ENCODE measurements at places on chromosomes 4 and X. TPM values are rescaled to one million over a fixed set of nuclear protein-coding genes. Genes with fewer than 3 reads are reported as not detected.

GRCh38 chr4:28744066-28744465 is 1883.4 kb downstream of the STIM2 start:
- DNase-seq: no peak

DNA sequence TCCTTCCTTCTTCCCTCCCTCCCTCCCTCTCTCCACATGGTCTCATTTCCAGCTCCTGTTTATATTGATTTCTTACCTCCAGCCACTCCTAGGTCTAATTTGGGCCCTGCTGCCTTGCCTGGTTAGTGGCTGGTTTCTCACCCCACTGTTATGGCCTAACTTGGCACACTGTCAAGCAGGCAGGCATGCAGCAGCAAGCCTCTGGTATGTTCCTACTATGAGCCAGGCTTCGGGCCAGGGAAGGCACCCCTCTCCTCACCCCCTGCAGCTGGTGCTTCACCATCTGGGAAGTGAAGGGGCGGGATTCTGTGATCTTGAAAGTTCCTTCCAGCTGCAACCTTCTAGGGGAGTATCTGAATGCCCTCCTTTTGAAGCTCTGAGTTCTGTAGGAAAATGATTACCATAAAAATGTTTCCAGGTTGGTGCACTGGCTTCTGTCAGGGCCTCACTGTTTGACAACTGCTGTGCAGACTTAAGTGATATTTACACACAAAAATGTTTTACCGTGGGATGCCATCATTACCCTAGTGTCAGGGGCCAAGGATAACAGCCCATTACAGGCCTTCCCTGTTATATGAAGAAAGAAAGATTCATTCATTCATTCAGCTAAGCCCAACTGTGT is 10.1 kb upstream of the VMA21 start:
- no peak for DNase-seq

DNA sequence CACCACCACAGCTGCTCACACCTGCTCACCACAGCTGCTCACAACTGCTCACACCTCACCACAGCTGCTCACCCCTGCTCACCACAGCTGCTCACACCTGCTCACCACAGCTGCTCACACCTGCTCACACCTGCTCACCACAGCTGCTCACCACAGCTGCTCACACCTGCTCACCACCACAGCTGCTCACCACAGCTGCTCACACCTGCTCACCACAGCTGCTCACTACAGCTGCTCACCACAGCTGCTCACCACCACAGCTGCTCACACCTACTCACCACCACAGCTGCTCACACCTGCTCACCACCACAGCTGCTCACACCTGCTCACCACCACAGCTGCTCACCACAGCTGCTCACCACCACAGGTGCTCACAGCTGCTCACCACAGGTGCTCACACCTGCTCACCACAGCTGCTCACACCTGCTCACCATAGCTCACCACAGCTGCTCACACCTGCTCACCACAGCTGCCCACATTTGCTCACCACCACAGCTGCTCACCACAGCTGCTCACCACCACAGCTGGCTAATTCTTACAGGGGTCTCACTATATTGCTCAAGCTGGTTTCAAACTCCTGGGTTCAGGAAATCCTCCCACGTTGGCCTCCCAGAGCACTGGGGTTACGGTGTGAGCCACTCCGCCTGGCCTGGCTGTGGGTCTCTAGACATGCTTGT is 30.4 kb upstream of the CPLX1 start:
- no peak for DNase-seq

The ADH1C gene
- total RNA-seq: not detected

The TRIM75 gene
- not detected for total RNA-seq

The SSX4 gene
- total RNA-seq: not detected

All from CD8-positive, alpha-beta T cell (primary cell).